Central memory CD8-positive, alpha-beta T cell (primary cell): ENCODE measurements at places on chromosomes 7 and 10.

GRCh38 chr7:44574287-44574872 lies 672 bp upstream of the DDX56 start:
- no peak for DNase-seq

DNA sequence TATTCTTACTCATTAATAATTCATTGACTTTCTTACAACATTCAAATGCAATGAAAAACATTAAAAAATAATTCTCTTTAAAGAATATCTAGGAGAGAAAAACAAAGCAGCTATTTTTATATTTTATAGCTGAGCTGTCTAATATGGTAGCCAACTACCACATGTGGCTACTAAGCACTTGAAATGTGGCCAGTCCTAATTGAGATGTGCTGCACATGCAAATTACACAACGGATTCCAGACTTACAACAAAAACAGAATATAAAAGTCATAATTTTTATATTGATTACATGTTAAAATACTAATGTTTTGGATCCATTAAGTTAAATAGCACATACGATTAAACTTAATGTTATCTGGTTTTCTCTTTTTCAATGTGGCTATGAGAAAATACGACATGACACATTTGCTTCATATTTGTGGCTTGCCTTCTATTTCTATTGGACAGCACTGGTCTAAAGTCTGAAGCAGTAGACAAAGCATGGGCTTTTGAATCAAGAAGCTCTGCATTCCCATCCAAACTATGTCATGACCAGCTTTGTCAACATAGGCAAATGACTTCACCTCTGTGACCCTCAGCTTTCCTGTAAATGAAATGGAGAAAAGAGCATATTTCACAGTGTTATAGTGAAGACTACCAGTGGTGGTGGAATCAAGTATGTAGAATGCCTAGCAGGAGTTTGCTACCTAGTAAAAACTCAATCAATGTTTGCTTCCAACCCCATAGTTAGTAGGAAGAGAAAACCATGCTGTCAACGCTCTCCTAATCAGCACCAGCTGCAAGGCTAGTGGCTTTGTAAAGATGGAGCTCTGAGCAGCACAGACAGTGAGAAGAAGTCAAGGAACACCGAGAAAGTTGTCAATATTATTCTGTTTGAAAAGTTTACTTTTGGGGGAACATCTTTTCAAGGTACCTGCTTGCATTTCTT lies 37.1 kb upstream of the GDF10 start:
- DNase-seq = no peak

DNA sequence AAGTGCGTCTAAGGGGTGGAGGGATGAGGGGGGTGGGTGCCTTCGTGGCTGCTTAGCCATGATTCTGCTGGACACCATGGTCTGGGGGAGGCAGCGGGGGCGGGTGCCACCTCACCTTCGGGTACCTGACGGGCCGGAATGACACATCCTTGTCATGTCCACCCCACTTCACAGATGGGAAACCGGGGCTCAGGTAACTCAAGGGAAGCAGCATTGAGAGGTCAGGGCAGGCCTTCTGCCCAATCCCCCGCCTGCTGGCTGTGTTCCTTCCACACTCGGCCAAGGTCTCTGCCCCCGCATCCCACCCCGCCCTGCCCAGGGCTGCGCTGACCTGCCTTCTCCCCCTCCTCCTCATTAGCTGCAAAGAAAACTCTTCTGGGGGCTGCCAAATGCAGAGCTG lies 598.0 kb downstream of the PTPRN2 start:
- no peak for DNase-seq

DNA sequence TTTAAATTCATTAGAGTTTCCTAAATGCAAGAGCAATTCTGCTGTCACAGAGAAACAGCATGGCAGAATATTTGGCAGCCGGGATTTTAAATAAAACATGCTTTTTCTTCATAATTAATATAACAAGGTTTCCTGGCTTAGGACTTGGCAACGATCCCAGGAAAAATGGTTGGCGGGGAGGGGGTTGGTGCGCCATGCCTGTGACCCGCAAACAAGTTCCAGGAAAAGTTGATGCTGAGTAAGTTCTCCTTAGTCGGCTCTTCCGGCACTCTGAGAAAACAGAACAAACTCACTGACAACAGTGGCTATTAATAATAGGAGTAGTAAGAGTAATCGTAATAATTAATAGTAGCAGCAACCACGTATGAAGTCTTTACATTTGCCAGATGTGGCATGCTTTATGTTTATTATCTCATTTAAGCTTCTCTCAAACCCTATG lies 4.6 kb downstream of the HABP2 start:
- DNase-seq = no peak

DNA sequence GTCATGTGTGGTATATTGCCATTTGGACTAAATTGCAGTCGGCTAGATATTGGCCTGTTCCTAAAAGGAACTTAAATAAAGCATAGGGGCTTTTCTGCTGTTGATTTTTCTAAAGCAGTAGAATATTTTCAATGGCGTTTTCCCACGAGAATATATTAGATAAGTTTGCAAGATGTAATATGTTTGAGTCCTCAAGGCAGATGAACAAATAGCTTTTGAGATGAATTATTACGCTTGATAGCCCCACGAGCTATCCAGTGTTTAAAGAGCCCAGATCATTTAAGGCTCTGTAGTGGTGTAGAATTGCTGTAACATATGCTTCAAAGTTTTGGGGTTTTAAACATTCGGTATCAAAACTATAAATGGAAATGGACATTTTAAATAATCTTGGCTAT lies 2.9 kb downstream of the CELF2 start:
- no peak for DNase-seq

- no peak for DNase-seq
Observed at GRCh38 chr10:49837051-49837478, 74.9 kb upstream of the OGDHL start.

GRCh38 chr10:4355350-4355749 lies 470.7 kb upstream of the AKR1E2 start:
- DNase-seq = no peak

DNA sequence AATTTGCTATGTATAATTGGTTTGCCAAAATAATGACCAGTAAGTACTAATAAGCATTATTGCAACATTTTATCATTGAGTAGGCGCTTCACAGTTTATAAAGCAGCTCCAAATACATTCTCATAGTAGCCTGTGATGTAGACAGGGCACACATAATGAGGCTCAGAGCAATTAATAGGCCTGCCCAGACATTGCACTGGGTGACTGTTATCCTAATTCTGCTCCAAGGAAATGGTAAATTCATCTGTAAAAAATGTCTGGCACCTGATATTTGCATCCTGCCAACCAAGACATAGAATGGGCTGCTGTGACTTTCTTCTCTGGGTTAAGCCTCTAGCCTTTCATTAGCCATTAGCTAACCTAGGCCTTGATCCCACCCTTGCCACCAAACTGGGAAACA lies 97.6 kb downstream of the SEM1 start:
- no peak for DNase-seq

DNA sequence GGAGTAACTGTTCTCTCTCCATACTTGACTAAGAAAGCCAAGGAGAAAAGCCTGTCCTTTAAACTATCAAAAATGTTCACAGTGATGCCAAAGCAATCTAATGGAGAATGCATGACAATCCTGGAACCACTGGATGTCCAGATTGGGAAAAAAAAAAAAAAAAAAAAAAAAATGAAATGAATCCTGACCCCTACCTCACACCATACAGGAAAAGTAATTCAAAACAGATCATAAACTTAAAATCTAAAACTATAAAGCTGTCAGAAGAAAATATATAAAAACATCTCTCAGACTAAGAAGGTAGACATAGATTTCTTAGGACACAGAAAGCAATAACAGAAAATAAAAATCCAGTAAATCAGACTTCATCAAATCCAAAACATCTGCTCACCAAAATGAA lies 18.4 kb downstream of the FBXW4 start:
- DNase-seq = no peak

DNA sequence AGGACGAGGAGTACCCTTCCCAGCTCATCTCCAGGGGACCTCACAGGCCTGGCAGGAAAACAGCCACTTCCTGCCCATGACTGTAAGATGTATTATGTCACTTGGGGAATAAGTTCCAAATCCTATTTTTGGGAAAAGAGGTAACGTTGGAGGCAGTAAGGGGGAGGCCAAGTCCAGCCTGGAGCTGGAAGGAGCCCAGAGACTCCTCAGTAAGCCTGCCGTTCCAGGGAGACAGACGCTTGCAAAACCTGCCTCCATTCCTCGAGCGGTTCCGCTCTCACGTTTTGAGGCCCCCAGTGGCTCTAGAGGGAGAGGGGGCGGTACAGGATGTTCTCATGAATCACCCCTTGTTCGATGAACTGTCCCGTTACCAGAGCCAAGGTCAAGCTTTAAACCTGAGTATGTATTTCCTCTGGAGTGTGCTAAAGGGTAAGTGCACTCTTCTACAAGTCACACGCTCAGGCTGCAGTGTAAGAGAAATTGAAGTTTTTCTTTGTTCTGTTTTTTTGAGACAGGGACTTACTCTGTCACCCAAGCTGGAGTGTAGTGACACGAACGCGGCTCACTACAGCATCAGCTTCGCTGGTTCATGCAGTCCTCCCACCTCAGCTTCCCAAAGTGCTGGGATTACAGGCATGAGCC lies 45.5 kb upstream of the CYTH3 start:
- no peak for DNase-seq

GRCh38 chr10:81920213-81920829 lies 45.3 kb downstream of the NRG3 start:
- DNase-seq = no peak

GRCh38 chr10:132753596-132753995 lies 32.4 kb downstream of the NKX6-2 start:
- DNase-seq = no peak

- DNase-seq = no peak
Observed at GRCh38 chr7:122467661-122468449, 163.3 kb upstream of the FEZF1 start.

GRCh38 chr7:77216181-77216845 lies 16.7 kb upstream of the FGL2 start:
- DNase-seq = no peak

DNA sequence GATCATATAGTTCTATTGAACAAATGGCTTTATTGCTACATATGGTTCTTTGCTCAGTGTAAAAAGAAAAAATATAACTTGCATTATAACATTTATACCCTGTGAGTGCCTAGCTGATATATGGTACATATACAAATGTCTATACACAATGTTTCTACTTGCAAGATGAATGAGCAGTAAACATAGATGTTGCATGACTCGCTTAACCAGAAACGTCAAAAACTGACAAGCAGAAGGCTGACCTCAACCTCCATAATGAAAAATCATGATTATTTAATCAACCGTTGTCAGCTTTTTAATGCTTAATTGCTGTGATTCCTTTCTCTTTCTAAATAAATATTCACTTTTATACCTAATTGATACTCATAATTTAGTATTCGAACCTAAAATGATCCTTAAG lies 183.3 kb downstream of the PTN start:
- DNase-seq = no peak

GRCh38 chr10:104872691-104873090 lies 231.6 kb downstream of the SORCS3 start:
- no peak for DNase-seq

DNA sequence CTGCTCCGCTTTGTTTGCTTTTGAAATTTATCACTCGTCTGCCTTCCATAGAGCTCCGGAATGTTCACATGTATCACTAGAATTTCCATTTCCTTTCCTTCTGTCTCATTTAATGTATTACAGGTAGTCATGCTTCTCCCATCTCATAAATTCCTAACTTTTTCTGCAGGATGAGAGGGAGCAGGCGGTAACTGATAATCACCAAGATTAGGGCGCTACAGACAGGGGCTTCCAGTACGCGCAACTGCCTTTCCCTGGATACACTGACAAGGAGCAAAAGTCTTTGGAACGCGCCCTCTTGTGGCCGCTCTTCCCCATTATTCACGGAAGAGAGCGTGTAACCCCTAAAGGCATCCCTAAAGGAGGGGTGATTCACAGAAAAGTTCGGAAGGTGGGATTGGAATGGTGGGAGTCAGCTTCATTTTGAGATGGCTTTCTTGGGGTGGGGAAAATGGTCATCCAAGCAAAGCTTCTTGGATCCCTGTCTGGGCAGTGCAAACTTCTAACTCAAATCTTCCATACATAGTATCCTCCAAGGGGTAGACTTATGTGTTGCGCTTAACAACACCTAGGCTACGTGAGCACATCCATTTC lies 6.5 kb downstream of the INHBA start:
- DNase-seq = no peak

GRCh38 chr7:50552921-50553320 lies 12.3 kb downstream of the DDC start:
- DNase-seq = no peak

GRCh38 chr10:67011981-67012380 lies 86.1 kb downstream of the LRRTM3 start:
- no peak for DNase-seq
